ENCODE measurements at places on chromosomes 3 and 15. TPM values are rescaled to one million over a fixed set of nuclear protein-coding genes. Genes with fewer than 3 reads are reported as not detected.

The C2CD4B gene
- 75.8 TPM for total RNA-seq

The GOLGA6L7 gene
- total RNA-seq = not detected

The FBXL2 gene
- total RNA-seq = 5.3 TPM

The NPRL2 gene
- 30.9 TPM for total RNA-seq

The CADM2 gene
- 0.26 TPM for total RNA-seq

The CEP152 gene
- total RNA-seq = 3.6 TPM

- H3K27me3 ChIP-seq = no peaks in the 10 kb centered on the region
- H3K4me3 ChIP-seq = no peak overlapping the region
Observed at GRCh38 chr3:141279077-141279967, 47.7 kb downstream of the PXYLP1 start.

GRCh38 chr15:86744198-86744780, 664.6 kb downstream of the AGBL1 start:
- H3K27me3 ChIP-seq = no peaks in the 10 kb centered on the region
- H3K4me1 ChIP-seq = no peaks in the 10 kb centered on the region
- DNase-seq = no peak

DNA sequence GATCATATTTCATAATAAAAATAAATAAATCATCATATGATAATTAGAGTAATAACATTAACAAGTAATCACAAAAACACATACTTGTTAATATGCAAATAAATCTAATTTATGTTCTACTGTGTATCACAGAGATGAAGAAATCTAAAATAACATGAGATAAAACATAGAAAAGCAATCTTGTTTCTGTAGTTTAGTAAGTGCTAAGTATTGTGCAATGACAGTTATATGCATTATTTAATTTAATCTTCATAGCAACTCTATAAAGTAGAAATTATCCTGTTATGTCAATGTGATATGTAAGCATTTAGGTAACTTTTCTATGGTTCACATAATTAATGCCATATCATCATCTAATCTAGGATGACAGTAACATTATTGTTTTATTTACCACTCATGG, 108.2 kb upstream of the KCNMB2 start:
- no peaks in the 10 kb centered on the region for H3K36me3 ChIP-seq
- no peak overlapping the region for H3K27ac ChIP-seq
- H3K27me3 ChIP-seq = no peaks in the 10 kb centered on the region
- H3K4me1 ChIP-seq = no peaks in the 10 kb centered on the region

DNA sequence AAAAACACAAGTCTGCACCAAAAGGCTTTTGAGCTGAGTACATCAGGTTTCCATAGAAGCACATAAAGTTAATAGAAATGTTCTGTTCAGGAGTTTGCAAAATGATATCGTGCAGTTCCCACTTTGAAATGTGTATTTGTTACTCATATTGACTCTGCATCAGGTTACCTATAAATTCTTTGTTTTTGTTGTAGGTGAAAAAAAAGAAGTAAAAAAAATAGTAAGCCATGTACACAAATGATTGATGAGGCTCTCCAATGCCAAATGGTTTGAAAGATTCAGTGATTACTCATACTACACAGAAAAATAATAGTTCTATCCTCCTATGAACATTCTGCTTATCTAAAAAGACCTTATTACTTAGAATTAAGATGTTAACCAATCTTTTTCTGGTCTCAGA, 287.3 kb upstream of the MME start:
- DNase-seq = no peak
- no peak overlapping the region for H3K4me3 ChIP-seq
- no peaks in the 10 kb centered on the region for H3K27me3 ChIP-seq
- H3K4me1 ChIP-seq = no peaks in the 10 kb centered on the region

DNA sequence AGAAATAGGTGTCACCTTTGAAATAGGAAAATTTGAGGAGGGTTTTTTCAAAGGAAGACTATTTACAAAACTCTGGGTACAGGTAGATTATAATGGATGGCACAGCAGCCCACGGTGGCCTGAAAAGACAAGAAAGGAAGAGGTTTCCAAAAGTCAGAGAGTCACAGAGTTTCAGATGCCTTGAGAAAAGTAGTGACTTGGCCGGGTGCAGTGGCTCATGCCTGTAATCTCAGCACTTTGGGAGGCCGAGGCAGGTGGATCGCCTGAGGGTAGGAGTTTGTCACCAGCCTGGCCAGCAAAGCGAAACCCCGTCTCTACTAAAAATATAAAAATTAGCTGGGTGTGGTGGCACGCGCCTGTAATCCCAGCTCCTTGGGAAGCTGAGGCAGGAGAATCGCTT, 35.2 kb downstream of the OSTN start:
- no peaks in the 10 kb centered on the region for H3K4me1 ChIP-seq
- no peaks in the 10 kb centered on the region for H3K27me3 ChIP-seq
- no peak for DNase-seq
- H3K4me3 ChIP-seq = no peak overlapping the region

DNA sequence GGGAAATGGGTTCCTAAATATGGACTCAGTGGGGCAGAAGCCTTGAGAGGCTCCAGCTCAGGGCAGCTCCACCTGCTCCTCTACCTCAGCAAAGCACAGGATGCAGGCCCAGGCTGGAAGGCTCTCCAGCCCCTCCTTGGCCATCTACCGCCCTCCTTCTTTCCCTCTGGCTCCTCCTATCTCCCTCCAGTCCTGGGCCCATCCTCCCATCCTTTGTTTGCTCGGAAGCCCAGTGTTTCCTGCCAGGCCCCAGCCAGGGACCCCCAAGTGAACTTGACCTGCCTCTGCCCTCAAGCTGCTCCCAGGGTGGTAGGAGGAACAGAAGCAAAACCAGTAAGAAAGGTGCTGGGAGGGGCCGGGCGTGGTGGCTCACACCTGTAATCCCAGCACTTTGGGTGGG, 20.1 kb downstream of the MAPKAPK3 start:
- no peaks in the 10 kb centered on the region for H3K36me3 ChIP-seq
- H3K4me3 ChIP-seq = no peak overlapping the region
- DNase-seq = no peak

GRCh38 chr3:139832998-139833397, 102.0 kb upstream of the CLSTN2 start:
- DNase-seq = no peak
- H3K4me1 ChIP-seq = peaks cover 34% of the 10 kb centered on the region

GRCh38 chr3:181328346-181328745, 338.8 kb upstream of the DNAJC19 start:
- H3K4me1 ChIP-seq = no peaks in the 10 kb centered on the region
- no peaks in the 10 kb centered on the region for H3K27me3 ChIP-seq
- no peak for DNase-seq
- no peak overlapping the region for H3K27ac ChIP-seq
- H3K36me3 ChIP-seq = no peaks in the 10 kb centered on the region
- H3K4me3 ChIP-seq = no peak overlapping the region

GRCh38 chr3:197942956-197943556, 6.9 kb upstream of the RPL35A start:
- no peak overlapping the region for H3K4me3 ChIP-seq
- no peak for DNase-seq
- no peaks in the 10 kb centered on the region for H3K36me3 ChIP-seq
- no peaks in the 10 kb centered on the region for H3K27me3 ChIP-seq
- no peaks in the 10 kb centered on the region for H3K4me1 ChIP-seq
- no peak overlapping the region for H3K27ac ChIP-seq

DNA sequence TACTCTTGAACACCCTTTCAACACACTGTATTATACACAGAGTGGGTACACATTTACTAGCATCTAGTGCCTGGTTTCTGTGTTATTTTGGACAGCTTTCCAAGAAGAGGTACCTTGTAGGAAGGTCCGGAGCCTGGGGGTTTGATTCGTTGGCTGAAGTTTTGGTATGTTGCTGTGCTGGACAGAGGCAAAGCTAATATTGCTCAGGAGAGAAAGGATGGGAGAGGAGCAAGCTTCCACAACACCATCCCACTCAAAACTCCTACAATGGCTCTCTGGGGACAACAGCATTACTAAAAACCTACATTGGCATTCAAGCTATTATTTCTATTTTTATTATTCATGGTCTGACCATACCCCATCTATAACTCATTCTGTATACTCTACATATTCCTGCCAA, 1.1 kb upstream of the LYSMD2 start:
- no peaks in the 10 kb centered on the region for H3K27me3 ChIP-seq
- no peak overlapping the region for H3K4me3 ChIP-seq
- peak overlapping the region; percentile 72 for H3K27ac ChIP-seq

GRCh38 chr3:177102553-177102952, 94.7 kb downstream of the TBL1XR1 start:
- peaks cover 42% of the 10 kb centered on the region for H3K4me1 ChIP-seq
- no peaks in the 10 kb centered on the region for H3K36me3 ChIP-seq
- no peak for DNase-seq
- no peak overlapping the region for H3K4me3 ChIP-seq
- no peak overlapping the region for H3K27ac ChIP-seq
- H3K27me3 ChIP-seq = no peaks in the 10 kb centered on the region

GRCh38 chr15:73355612-73356265, 13.0 kb downstream of the HCN4 start:
- H3K4me1 ChIP-seq = peaks cover 7% of the 10 kb centered on the region
- no peaks in the 10 kb centered on the region for H3K27me3 ChIP-seq
- H3K27ac ChIP-seq = no peak overlapping the region
- DNase-seq = no peak
- H3K36me3 ChIP-seq = no peaks in the 10 kb centered on the region
- no peak overlapping the region for H3K4me3 ChIP-seq

GRCh38 chr15:79900087-79900486, 3.3 kb upstream of the MTHFS start:
- peaks cover 15% of the 10 kb centered on the region for H3K4me1 ChIP-seq
- no peak for DNase-seq
- no peak overlapping the region for H3K27ac ChIP-seq
- H3K27me3 ChIP-seq = no peaks in the 10 kb centered on the region
- no peak overlapping the region for H3K4me3 ChIP-seq

GRCh38 chr3:124663690-124664089, 66.6 kb upstream of the UMPS start:
- peaks cover 38% of the 10 kb centered on the region for H3K4me1 ChIP-seq
- no peaks in the 10 kb centered on the region for H3K27me3 ChIP-seq
- H3K4me3 ChIP-seq = no peak overlapping the region
- DNase-seq = no peak
- no peaks in the 10 kb centered on the region for H3K36me3 ChIP-seq

DNA sequence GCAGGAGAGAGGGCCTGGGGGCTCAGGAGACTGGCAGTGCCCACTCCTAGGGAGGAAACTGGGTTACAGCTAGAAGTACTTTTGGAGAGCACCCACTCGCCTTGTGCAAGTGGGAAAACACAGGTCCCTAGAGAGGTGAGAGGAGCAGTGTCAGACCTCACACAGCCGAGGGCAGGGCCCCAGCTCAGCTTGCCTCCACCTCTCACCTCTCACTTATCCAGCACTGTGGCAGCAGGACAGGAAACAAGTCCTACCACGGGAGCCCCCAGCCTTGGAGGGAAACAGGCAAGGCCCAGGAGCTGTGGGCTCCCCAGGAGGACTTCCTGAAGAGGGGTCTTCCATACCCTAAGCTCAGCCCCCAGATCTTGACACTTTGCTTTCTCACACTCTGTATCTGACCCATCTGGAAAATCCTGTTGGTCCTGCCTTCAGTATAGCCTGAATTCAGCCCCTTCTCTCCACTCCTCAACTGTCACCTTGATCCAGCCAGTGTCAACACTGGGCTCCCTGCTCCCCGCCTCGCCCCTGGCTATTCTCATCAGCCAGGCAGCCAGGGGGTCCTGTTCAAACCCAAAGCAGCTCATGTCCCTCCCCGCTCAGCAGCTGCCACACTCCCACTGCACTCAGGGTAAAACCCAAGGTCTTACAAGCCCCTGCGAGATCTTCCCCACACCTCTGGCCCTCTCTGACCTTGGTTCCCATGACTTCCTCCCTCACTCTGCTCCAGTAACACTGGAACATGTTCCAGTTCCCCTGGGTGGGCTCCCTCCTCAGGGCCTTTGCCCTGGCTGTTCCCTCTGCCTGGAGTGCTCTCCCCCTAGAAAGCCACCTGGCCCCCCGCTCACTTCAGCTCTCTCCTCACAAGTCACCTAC, 870 bp upstream of the TMEM40 start:
- no peak overlapping the region for H3K4me3 ChIP-seq
- H3K36me3 ChIP-seq = no peaks in the 10 kb centered on the region
- H3K27ac ChIP-seq = no peak overlapping the region
- H3K27me3 ChIP-seq = no peaks in the 10 kb centered on the region
- DNase-seq = no peak

DNA sequence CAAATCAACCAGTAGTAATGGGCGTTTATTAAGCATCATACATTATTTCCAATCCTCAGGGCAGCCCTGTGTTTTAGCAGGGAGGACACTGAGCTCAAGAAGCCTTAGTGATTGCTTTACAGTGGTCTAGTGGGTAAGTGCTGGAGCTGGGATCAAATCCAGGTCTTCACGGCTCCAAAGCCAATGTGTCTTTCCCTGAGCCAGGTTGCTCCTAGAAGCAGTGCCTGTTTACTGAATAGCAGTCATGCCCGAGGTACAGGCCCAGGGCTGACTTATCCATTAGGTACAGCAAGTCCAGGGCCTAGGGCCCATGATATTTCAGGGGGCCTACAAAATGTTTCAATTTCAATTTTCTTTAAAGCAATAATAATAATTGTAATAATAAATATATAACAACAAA, 9.6 kb upstream of the SMAD6 start:
- DNase-seq = no peak
- H3K4me3 ChIP-seq = no peak overlapping the region
- no peaks in the 10 kb centered on the region for H3K4me1 ChIP-seq
- no peaks in the 10 kb centered on the region for H3K36me3 ChIP-seq
- H3K27me3 ChIP-seq = no peaks in the 10 kb centered on the region

- H3K27ac ChIP-seq = no peak overlapping the region
- no peaks in the 10 kb centered on the region for H3K27me3 ChIP-seq
- H3K4me1 ChIP-seq = no peaks in the 10 kb centered on the region
- H3K36me3 ChIP-seq = no peaks in the 10 kb centered on the region
- no peak overlapping the region for H3K4me3 ChIP-seq
Observed at GRCh38 chr15:70252951-70253320, 155.2 kb upstream of the TLE3 start.

GRCh38 chr3:56792193-56792592, 9.6 kb downstream of the ARHGEF3 start:
- no peaks in the 10 kb centered on the region for H3K27me3 ChIP-seq
- H3K4me3 ChIP-seq = no peak overlapping the region
- peak; percentile 38 for DNase-seq

GRCh38 chr3:129633751-129634481, 27.4 kb upstream of the PLXND1 start:
- no peak overlapping the region for H3K27ac ChIP-seq
- DNase-seq = no peak
- no peak overlapping the region for H3K4me3 ChIP-seq
- H3K27me3 ChIP-seq = no peaks in the 10 kb centered on the region

GRCh38 chr15:65192016-65192415, 6.9 kb upstream of the CLPX start:
- no peak overlapping the region for H3K4me3 ChIP-seq
- DNase-seq = no peak
- no peaks in the 10 kb centered on the region for H3K27me3 ChIP-seq
- no peak overlapping the region for H3K27ac ChIP-seq
- H3K36me3 ChIP-seq = no peaks in the 10 kb centered on the region
